NCI-H2107 (cell line): ENCODE measurements at places on chromosomes 2 and 18.

DNA sequence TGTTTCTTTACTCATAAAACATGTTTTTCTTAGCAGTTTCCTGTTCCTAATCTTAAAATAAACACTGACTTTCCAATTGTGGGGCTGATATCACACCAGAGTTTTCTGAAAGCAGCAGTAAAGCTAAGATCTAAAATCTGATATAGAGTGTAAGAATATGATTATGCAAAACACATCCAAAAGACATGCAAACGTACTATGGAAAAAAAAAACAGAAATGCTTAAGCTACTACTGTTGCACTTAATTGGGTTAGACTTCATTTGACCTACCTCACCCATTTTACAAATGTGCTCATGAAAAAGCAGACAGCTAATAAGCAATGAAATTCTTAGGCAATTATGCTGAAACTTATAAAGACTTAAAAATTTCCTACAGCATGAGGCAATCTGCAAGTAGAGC, 10.5 kb downstream of the CYTIP start:
- no peak for DNase-seq

DNA sequence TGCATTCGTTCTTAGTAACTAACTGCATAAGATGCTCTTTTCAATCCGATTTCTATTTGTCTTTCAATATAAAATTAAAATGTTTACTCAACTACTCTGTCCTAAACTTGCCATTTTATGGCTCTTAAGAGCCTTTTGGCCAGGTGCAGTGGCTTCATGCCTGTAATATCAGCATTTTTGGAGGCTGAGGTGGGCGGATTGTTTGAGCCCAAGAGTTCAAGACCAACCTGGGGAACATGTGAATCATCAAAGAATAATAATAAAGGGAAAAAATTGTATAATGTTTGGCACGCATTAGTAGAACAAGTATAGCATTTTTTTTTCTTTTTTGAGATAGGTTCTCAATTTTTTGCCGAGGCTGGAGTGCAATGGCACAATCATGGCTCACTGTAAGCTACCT, 92.5 kb downstream of the C2orf74 start:
- no peak for DNase-seq

DNA sequence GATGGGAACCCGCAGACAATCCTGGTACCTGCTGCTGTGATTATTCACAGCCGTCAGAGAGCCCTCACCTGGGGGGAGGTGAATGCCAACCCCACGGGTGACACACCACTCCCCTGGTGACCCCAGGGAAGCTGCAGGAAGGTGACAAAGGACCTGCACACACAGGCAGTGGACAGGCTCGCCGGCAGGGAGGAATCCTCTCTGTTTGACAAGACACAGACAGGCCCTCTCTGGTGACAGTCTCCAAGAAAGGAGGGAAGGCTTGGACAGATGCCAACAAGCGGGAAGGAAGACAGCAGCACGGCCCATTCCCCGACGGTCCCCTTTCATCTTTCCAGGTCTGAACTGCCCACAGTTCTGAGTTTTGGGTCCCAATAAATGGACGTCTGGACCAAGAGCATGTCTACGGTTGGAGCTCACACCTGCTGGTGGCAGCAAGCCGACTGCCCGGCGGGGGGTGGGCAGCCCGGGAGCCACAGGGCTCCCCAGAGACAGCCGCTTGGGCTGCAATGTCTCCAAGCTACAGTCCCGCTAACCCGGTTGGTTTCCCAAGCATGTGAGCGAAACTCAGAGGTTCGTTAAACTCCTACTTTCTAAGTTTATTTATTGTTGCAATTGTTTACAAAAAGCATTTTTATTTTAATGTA, 31.8 kb downstream of the HDAC4 start:
- no peak for DNase-seq

- no peak for DNase-seq
These were observed 53.8 kb downstream of the SMCHD1 start for GRCh38 chr18:2709316-2709715.

DNA sequence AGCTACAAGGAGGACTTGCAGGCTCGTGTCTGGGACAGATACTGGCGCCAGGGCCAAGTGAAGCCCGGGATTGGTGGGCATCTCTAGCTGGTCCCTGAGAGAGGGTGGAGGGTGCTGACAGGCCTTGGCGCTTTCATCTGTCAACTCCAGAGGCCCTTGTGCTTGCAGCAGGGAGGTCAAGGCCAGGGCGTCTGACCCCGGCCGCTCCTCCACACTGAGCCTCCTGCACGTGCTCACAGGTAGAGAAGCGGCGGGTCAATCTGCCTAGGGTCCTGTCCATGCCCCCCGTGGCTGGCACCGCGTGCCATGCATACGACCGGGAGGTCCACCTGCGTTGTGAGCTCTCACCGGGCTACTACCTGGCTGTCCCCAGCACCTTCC, 9.5 kb downstream of the CAPN10 start:
- DNase-seq: no peak
